ENCODE measurements at places on chromosomes 6 and 20.

GRCh38 chr20:11853359-11853758 is 64.3 kb upstream of the BTBD3 start:
- DNase-seq: no peak

GRCh38 chr20:59411170-59411569 is 110.8 kb downstream of the EDN3 start:
- no peak for DNase-seq

- no peak for DNase-seq
Measured at GRCh38 chr6:154888421-154889295, 106.5 kb upstream of the TIAM2 start.

DNA sequence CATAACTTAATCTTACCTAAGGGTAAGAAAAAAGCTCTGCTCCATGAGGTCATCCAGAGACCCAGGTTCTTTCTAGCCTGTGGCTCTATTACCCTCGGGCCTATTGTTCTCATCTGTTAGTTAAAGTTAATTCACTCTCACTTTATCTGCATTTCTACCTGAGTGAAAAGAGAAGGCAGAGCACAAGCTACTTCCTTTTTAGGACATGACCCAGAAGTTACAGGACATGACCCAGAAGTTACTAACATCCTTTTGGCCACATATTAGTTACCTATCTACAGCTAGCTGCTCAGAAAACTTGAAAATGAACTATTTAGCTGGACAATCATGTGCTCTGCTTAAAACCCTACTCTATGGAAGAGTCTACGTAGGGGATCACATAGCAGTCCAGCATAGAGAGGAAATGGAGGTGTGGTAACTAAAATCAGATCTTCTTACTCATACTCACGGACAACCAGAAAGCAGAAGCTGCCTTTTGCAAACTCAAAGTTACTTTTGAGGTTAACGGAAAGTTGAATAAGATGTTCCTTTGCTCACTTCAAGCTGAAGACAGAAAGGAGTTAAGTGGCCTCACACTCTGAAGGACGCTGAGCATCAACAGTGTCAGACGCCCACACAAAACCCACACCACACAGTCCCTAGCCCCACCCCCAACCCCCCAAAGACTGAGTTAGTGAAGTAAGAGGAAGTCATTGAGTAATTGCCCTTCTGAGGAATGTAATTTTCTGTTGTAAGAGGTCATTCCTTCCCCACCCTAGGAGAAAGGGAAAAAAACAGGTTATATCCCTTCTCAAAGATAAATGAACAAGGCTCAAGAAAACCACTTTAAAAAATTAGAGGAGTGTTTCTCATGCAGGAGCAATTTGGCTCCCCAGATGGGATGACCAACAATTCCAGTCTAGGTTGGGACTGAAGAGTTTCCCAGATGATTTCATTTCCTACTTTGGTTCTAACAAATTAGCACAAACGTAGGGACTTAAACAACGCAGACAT is 45.9 kb upstream of the TAB2 start:
- no peak for DNase-seq

DNA sequence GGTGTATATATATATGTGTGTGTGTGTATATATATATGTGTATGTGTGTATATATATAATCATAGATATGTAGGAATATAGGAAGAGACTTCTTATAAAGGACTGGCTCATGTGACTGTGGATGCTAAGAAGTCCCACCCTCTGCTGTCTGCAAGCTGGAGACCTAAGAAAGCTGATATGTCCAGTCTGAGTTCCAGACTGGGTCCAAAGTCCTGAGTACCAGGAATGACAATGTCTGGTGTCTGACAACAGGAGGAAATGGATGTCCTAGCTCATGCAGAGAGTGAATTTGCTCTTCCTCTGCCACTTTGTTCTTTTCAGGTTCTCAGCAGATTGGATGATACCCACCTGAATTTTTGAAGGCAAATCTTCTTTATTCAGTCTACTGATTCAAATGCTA is 7.1 kb downstream of the ALDH5A1 start:
- no peak for DNase-seq
